ENCODE measurements at places on chromosomes 1 and 21. TPM values are rescaled to one million over a fixed set of nuclear protein-coding genes. Genes with fewer than 3 reads are reported as not detected.

GRCh38 chr21:41345934-41346685 lies 15.7 kb upstream of the MX2 start:
- DNase-seq = no peak

GRCh38 chr1:2334883-2335534 lies 56.3 kb downstream of the MORN1 start:
- DNase-seq = no peak

MUTYH gene
- 54.4 TPM for total RNA-seq

DNA sequence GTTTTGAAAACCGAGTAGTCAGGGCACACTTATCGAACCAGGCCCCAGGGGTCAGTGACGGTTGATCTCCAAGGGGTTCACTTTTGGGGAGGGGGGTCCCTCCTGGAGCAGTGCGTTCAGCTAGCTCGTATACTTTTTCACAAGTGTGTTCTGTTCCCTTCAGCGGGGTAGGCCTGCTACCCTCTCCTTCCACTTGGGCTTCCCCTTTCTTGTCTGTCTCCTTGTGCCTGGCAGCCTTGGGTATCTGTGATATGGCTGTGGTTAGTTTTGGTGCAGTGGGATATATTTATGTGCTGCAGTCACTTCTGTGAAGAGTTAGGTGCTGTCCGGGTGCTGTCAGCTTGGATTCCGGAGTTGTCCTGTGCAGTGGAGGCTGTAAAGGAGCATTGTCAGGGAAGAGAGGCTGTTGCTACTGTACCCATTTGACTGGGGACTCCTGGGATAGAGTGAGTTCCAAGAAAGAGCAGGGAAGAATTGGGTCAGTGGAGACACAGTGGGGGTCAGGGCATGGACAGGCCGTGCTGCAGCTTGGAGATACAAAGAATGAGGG lies 29.7 kb downstream of the ADARB1 start:
- no peak for DNase-seq

SELL gene
- 95.7 TPM for total RNA-seq

MTX1 gene
- 77.7 TPM for total RNA-seq

F5 gene
- total RNA-seq = 69.1 TPM

DNA sequence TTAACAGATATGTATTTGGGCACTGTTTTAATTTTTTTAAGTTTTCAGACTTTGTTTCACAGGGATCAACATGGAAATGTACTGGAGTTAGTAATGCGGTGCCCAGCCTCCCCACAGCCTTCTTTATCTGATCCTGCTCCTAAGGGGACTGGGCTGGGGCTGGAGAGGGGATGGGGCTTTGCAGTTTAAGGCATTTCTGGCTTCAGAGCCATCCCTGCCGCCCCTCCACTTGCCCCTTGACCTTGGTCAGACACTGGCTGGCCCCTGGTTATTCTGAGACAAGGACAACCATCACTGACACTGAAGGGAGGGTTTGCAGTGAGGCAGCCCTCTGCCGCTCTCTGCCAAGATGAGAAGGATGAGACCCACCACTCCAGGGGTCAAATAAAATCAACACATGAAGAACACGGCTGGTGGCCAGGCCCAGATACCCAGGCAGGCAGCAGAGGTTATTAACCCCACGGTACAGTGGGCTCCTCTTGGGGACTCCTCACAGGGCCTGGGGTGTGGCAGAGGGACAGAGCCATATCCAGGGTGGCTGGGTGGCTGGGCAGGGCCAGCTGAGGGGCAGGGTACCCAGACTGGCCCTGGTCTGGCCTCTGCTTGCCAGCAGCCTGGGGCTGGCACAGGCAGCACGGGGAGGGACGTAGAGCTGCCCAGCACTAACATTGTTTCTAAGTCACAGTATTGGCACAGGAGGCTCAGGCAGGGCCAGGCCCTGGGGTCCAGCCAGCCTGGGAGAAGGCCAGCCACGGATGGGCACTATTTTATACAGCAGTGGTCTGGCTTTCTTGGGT lies 7.2 kb upstream of the UBE2U start:
- DNase-seq = no peak

THEMIS2 gene
- total RNA-seq = 7.5 TPM

DNA sequence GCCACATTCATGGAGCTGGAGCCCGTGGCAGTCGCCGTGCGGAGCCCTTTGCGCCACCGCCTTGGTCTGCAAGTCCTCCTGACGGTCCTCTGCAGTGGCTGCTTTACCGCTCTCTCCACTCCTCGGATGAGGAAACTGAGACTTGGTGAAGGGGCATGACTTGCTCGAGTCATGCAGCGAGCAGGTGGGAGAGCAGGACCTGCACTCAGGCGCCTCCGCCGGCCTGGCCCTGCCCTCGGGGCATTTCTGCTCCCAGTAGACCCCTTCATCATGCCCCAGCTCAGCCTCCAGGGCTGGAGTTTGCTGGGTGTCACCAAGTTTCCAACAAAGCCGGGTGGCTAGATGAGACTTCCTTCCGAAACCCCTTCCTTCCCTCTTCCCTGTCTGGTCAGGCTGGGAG lies 100.0 kb upstream of the TARDBP start:
- no peak for DNase-seq

GRCh38 chr1:17979815-17980214 lies 127.8 kb upstream of the IGSF21 start:
- no peak for DNase-seq

DCST1 gene
- not detected for total RNA-seq

RCC2 gene
- total RNA-seq = 114 TPM

GRCh38 chr1:98384461-98385141 lies 276.9 kb upstream of the SNX7 start:
- DNase-seq = no peak

DNA sequence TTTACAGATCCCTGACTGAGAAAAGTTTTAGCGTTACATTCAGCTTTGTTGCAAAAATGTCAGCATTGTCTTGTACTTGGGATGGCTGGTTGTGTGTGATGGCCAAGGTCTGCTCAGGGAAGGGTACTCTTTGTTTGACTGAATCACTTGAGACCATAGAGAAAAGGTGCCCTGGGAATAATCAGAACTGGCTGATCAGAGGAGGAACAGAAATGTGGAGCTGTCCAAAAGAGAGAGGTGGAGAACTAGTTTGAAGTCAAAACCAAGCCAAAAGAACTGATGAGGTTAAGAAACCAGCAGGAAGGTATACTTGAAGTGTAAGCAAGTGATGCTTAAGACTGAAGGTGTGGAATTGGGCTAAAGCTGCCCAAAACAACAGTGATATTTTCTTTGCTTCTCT lies 107.6 kb upstream of the LYPLAL1 start:
- no peak for DNase-seq

GRCh38 chr1:24720152-24720551 lies 25.1 kb upstream of the CLIC4 start:
- no peak for DNase-seq

GRCh38 chr1:17502326-17502778 lies 37.1 kb upstream of the ARHGEF10L start:
- DNase-seq = peak; percentile 22
